Fibroblast of pulmonary artery (primary cell): ENCODE measurements at places on chromosomes 7 and 10.

DNA sequence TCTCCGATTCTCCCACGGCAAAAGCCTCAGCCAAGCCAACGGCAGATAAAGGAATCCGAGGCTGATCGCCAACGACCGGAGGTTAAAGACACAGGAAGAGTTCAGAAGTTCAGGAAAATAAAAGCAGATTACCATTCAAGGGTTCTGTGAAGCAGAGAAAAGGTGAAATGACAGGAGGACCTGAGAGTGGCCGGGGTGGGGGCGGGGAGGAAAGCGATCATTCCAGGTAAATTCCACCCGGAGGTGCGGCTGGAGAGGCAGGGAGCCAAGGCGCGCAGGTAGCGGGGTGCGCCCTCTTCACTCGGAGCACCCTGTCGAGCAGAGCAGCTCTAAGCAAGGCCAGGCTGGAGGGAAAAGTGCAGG is 35.3 kb upstream of the SEPHS1 start:
- no peak for DNase-seq

DNA sequence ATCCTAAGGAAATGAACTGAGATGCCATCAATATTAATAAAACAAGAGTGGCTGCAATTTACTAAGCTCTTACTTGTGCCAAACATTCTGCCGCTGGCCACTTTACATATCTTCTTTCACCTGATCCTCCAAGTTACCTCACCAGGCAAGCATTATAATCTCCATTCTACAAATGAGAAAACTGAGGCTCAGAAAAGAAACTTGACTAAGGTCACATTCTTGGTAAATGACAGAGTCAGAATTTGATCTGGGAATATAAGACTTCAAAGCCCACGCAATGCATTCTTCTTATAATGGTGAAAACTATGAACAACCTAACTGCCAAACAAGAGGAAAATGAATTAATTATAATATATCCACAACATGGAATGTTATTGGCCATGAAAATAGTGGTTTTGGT is 46.1 kb upstream of the SMNDC1 start:
- no peak for DNase-seq

DNA sequence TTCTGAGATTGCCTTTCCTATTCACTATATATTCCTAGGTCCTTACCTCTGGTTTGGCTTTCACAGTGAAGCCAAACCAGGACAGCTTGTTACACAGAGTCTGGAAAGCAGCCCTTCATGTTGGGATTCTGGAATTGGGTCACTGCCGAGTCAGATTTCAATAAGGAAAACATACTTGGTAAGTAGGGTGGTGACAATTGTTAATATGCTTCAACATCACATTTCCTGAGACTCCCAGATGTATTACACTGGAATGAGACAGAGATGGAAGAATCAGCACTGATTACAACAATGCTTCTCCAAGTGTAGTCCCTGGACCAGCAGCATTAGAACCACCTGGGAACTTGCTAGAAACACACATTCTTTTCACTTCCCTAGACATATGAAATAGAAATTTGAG is 268.9 kb upstream of the SEMA3C start:
- no peak for DNase-seq

DNA sequence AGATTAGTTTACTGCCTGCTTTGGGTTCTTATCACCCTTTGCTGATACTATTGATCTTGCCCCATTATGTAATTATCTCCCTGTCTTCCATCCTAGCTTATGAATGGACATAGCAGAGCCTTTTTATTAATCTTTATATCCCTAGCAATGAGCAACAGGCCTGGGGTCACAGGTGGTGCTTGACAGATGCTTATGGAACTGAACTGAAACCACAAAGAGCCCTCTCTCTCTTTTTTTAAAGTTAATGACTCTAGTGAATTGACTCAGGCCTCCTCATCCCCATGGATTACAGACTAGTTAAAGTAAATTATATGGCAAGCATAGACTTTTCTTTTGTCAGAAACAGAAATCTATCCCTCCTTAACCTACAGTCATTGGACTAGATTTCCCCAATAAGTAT is 265.2 kb downstream of the PHTF2 start:
- DNase-seq, result no peak

- no peak for DNase-seq
Measured at GRCh38 chr7:69844264-69844868, 246.1 kb downstream of the AUTS2 start.

GRCh38 chr10:70604106-70604505 is 1.6 kb upstream of the PRF1 start:
- DNase-seq, result no peak

DNA sequence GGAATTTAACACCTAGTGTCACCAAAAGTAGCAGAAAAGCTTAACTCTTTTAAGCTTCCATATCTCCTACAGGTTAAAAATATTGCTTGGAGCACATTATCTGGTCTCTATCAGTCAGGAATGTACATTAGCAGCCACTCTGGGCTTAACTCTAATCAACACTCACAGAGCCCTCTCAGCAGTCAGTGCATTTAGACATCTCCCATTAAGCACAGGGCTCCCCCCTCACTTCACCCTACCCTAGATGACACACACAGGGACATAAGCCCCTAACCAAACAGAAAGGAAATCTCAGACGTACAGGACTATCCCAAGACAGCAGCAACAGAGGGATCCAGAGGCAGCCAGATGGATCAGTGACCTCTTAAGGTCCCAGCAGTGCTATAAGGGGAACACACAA is 26.4 kb downstream of the FBXW4 start:
- no peak for DNase-seq

GRCh38 chr10:23408330-23408976 is 30.4 kb upstream of the OTUD1 start:
- peak; percentile 64 for DNase-seq

GRCh38 chr7:2982831-2983230 is 60.8 kb downstream of the CARD11 start:
- DNase-seq, result no peak

- DNase-seq, result peak; percentile 51
Measured at GRCh38 chr10:12782537-12782936, 219.0 kb downstream of the CCDC3 start.

DNA sequence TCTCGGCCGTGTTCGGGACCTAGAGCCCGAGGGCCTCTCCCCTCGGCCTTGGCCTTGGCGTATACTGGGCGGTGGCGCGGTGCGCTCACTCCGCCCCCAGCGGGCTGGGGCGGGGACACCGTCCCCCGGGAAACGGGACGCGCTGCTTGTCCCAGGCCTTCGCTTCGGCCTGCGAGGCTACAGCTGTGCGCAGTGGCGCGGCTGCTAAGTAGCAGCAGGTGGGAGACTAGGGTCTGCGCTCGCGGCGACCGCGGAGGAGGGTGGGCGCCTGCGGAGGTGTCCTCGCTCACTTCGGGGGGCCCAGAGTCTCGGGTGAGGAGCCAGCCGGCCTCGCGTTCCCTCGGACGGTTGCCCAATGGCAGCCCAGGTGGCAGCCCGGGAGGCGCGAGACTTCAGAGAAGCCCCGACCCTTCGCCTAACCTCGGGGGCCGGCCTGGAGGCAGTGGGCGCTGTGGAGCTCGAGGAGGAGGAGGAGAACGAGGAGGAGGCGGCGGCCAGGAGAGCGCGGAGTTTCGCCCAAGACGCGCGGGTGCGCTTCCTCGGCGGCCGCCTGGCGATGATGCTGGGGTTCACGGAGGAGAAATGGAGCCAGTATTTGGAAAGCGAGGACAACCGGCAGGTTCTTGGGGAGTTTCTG is at the start of gene DNAH11:
Gene DNAH11 (plus strand): TSS at position 149 of the 637 bp plus-strand sequence. CDS start 207 bp downstream, at position 356.
- peak; percentile 39 for DNase-seq

- no peak for DNase-seq
Measured at GRCh38 chr10:29861811-29862505, 197.4 kb downstream of the JCAD start.

DNA sequence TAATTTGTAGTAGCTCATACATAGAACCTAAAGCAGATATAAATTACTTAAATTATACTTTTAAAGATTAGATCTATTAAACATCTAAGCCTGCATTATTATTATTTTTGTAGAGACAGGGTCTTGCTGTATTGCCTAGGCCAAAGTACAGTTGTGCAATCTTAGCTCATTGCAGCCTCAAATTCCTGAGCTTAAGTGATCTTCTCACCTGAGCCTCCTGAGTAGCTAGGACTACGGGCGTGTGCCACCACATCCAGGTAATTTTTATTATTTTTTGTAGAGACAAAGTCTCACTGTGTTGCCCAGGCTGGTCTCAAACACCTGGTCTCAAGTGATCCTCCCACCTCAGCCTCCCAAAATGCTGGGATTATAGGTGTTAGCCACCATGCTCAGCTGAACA is 46.7 kb downstream of the RALA start:
- DNase-seq, result no peak

DNA sequence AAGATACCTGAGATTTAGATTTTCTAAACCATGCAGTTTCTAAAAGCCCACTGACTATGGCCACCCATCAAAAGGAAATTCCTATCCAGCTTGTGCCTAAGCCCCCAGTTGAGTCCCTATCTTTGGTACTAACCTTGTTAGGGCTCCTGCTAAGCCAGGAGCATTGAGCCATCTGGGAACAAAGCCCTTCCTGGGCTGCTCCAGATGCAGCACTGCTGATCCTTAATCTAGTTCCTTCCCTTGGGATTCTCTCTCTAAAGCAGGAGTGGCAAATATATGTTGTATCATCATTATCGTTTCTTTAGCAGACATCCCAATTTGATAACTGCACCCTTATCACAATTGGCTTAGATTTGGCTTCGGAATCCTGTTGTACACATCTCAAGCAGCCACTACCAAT is 24.7 kb upstream of the PDLIM1 start:
- no peak for DNase-seq

DNA sequence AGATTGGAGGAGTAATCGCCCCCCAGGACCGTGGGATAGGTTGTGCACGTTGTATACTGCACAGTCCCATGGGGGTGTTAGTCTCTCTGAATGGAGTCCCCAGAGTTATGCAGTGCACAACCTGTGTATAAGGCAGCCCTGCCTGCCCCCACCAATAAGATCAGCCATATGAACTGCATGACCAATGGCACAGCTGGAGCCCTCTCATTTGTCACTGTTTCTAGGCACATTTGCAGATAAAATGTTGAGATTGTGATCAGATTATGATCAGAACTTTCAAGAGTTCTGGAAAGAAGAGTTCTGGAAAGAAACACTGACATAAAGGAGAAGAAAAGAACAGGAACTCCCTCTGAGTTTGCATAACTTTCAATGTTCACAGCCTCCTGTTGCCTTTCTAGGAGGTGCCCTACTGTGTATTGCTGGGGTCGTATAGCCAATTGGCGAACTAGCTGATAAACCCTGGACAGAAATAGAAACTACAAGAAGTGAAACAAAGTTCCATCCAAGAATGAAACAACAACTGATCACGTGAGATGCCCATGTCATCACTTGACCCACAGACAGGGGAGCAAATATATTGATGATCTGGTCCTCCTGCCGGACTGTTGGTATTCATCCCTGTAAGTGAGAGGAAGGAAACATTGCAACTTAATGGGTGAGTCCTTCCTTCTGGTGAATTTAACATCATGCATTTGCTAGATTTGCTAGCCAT is 49.6 kb upstream of the TOMM7 start:
- no peak for DNase-seq

DNA sequence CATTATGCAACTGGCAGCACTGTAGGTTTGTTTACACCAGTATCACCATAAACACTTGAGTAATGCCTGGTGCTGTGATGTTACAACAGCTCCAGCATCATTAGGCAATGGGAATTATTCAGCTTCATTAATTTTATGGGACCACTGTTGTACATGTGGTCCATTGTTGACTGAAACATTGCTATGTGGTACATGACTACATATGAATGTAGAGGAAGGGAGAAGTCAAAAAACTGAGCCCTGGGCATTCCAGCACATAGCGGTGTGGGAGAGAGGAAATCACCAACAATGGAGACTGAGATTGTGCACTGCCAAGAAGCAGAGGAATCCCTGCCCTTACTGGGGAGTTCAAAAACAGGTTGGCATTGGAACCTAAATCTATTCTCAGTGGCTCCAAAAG is 89.0 kb downstream of the TRIM24 start:
- peak; percentile 47 for DNase-seq
